ENCODE measurements at places on chromosomes 4 and X.

- DNase-seq: no peak
These were observed 55.2 kb downstream of the ELF4 start for GRCh38 chrX:130055103-130055502.

DNA sequence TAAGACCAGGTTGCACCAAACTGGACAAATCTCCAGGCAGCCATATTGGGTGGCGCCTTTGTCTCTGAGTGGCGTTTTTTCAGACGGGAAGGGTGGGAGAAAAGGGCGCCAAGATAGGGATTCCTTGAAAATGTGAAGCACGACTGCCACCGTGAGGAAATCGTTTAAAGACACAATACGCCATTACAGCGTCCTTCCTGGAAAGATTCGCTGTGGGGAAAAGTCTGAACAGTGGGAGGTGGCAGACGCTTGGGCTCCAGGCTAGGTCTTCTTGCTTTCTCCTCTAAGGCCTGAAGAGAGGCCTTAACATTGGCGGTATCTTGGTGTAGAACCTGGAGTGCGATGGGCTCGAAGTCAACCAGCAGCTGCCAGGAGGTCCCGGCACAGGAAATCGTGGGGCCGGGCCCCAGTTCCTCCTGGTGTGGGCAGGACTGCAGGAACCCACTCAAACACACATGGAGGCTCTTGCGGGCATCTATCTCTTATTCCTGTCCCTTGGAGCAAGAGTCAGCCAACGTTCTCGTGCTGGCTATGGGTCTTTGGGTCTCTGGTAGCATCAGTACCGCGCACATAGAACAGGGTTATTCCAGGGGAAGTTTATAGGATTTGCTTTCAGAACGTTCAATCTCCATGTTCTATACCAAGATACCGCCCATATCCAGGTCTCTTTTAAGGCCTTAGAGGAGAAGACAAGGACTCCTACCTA lies 208.8 kb downstream of the OR13H1 start:
- DNase-seq: no peak

GRCh38 chr4:164876700-164877324 lies at the start of gene APELA:
TSS of gene APELA (plus strand) at chr4:164877178. CDS start at chr4:164877332, 154 bp downstream.
- DNase-seq: no peak

DNA sequence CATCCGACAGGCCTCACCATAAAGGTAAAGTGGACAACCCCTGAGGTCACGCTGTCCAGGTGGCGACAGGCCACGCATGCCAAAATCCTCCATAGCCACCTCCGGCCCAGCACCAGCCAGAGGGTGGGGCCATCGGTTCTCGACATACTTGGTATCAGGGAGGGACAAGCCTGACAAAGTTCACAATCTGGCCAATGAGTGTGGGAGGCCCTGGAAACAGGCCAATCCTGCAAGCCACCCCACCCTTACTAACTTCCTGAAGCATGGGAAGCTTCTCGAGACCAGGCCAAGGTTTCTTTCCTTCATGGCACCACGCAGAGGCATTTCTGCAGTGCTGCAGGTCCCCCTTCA lies 73.8 kb downstream of the MTMR1 start:
- no peak for DNase-seq

DNA sequence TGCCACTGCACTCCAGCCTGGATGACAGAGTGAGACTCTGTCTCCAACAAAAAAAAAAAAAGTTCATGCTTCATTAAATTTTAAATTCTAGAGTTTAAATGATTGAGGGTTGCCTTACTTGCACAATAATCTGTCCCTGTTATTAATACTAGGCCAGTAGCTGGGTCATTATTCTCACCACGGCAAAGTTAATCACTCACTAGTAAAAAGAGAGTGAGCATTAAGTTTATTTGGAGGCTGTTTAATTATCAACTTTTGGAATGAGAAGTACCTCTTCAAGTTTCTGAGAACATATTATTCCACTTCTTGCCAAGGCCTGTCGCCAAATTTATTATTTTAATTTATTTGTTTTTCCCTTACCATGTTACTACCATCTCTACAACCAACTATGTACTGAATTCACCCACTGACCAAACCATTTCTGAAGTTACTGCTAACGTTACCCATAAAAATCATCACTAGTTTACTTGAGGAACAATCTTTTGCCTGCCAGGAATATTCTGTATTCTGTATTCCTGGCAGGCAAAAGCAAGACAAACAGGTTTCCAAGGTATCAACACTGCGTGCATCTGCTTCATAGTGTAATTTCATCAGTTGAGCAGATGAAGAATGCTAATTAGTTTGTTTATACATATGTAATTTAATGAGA lies 26.5 kb downstream of the GUCY1A1 start:
- no peak for DNase-seq

DNA sequence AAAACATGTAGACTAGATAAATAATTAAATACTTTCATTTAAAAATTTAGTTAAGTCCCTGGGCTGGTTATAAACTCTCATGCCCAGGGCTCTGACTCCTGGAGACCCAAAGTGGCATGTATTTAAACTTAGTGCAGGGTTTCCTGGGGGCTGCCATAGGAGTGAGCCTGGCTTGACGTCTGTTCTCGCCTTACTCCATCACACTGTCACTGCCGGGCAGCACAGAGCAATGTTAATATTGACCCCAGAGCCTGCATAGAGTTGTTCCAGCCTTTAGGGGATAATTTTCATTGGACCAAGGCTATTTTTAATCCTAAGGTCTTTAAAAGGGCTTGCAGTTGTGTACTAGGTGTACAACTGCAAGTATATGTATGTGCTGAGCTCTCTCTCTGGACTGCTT lies 31.2 kb downstream of the KIAA0232 start:
- no peak for DNase-seq

DNA sequence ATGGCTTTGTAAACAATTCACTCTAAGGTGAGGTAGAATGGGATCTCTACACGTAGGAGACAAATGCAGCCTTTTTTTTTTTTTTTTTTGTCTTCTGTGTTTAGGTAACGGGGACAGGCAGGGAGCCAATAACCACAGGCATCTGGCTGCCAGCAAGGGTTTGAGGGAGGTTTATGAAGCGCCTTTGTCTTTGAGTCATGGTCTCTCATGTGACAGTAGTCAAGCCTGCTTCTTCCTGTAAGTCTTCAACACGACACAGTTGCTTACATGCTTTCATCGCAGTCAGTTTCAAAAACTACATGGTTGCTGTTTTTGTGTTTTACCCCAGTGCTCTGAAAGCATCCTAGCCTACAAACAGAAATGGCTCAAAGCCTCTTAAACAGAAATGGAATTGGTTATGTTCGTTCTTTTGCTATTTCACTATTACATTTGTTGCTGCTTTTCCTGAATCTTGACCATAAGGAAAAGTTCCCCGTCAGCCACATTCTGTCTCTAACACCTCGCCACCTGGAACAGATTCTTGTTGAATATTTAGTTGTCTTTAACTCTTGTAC lies 127.8 kb upstream of the METTL14 start:
- DNase-seq: no peak

- no peak for DNase-seq
These were observed 1057.9 kb upstream of the DIAPH2 start for GRCh38 chrX:95626748-95627147.

GRCh38 chr4:24279911-24280375 lies 304.4 kb downstream of the DHX15 start:
- no peak for DNase-seq

GRCh38 chr4:76251441-76252270 lies at the start of gene FAM47E:
TSS of gene FAM47E (plus strand) at chr4:76251721. CDS start at chr4:76251747, 26 bp downstream.
- peak; percentile 27 for DNase-seq

DNA sequence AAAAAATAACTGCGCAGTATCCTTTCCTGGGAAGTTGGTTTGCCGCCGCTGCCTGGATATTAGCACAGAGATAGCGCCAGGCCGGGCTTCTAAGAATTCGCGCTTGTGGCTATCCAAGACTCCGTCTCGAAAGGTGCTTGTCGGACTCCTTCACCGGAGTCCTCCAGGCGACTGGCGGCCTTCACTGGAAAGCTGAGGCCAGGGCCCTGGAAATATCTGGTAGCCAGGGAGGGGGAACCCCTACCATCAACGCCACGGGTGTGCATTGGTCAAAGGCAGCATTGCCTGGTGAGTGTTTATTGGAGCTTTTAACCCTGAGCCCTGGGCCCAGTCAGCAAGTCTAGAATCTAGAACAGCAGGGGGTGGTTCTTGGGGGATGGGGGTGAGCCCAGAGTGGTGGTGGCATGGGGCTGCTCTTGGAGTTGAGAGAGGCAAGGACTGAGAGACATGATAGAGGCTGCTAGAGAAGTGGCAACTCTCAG lies 577 bp upstream of the PIM2 start:
- DNase-seq: peak; percentile 30

- no peak for DNase-seq
These were observed 287.4 kb downstream of the SMARCA1 start for GRCh38 chrX:129235903-129236302.

DNA sequence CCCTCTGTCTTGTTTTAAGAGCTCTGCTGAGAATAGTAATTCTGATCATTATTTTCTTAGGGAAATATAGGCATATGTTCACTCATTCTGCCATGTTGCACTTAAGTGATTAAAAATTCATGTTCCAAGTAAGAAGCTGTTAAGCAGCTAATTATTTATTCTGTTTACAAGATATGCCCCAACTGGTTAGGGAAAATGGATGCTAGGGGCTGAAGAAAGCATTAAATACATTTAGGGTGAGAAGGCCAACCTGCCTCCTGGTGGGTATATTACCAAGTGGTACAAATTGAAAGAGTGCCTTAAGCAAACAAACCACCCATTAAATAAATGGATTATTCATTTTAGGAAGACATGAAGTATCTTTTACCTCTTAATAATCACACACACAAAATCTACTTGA lies 392.6 kb upstream of the EPHA5 start:
- DNase-seq: no peak

- DNase-seq: no peak
These were observed 130.4 kb upstream of the FRMPD4 start for GRCh38 chrX:12007881-12008280.

DNA sequence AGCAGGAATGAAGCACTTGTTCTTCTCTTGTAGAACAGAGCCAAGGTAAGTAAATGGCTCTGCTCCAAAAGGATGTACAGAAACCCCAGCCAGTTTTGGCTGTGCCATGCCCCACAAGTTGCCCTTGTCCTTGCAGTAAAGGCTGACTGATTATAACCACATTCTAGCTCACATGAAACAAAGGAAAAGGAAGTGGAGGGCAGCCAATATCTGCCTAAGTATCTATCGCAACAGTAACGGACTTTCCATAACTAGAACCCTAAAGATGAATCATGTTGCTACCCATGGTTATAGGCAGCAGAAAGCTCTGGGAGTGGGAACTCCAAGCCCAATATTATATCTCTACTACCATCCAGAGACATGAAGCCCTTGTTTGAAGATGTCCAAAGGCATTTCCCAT lies 95.7 kb downstream of the COMMD8 start:
- DNase-seq: no peak

GRCh38 chr4:103405415-103405814 lies 207.3 kb upstream of the CENPE start:
- no peak for DNase-seq

- no peak for DNase-seq
These were observed 36.3 kb upstream of the REST start for GRCh38 chr4:56871371-56871866.

DNA sequence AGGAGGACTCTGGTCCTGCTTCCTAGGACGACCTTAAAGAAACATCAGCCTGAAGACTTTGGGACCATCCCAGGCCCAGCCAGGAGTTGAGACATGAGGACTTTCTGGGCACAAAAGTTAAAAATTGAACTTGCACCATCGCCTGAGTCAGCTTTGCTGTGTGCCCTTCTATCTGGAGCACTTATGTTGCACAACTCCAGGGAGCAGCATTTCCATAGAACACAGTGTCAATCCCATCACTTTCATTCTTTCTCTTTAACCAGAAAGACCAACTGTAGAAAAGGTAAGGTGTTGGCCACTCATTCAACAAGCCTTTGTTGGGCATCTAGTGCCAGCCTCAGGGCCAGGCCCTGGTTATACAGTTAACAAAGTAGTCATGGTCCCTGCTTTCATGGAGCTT lies 8.6 kb upstream of the CLDN24 start:
- DNase-seq: no peak

DNA sequence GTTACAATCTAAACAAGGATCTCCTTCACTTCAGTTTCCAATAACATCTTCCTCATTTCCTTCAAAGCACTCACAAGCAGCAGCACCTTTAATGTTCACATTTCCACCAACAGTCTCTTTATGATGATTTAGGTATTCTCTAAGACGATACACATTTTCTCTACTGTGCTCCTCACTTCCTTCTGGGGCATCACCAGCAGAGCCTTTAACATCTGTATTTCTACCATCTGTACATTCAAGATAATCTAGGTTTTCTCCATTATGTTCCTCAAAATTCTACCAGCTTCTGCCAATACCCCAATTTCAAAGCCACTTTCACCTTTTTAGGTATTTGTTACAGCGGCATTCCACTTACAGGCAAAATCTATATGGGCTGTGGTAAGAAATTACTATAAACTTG lies 80.6 kb downstream of the FBXW7 start:
- DNase-seq: no peak

DNA sequence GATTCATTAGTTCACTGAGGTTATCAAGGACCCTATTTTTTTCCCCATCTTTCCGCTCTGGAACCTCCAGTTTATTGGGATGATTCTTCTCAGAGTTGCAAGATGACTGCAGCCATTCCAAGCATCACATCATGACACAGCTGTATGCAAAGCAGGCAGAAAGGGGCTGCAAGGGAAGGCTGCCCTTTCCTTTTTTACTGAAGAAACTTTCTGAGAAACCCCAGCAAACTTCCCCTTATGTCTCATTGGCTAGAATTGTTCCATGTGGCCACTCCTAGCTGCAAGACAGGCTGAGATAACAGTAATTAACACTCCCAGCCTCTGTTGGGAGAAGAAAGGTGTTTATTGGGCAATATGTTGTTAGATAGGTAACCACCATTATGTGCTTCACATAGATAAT lies 102.6 kb downstream of the SATL1 start:
- DNase-seq: no peak

DNA sequence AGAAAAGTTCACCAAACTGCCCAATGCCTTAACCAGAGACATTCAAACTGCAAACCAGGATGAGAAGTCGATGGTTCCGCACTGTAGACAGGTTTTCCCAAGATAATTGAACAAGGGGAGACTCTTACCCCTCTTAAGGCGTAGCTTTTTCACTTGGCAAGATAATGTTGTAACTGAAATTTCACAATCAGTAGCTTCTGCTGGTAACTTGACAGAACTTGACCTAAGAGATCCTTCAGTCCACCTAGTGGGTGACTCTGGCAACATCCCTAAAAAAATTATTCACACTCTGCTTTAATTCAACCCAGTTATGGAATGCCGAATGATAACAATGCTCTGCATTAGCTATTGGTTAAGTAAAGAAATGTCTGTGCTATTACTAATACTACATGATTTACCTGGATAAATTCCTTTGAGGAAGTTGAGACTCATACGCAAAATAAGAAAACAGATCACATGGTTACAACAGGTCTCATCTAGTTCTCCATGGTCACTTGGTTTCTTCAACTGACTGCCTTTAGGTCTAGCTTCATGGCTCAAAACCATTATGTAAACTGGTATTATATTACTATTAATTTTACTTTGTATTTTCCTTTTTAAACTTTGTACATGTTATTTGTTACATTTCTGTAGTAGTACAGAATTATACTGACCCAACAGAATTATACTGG lies 9.1 kb downstream of the ELF2 start:
- DNase-seq: no peak

DNA sequence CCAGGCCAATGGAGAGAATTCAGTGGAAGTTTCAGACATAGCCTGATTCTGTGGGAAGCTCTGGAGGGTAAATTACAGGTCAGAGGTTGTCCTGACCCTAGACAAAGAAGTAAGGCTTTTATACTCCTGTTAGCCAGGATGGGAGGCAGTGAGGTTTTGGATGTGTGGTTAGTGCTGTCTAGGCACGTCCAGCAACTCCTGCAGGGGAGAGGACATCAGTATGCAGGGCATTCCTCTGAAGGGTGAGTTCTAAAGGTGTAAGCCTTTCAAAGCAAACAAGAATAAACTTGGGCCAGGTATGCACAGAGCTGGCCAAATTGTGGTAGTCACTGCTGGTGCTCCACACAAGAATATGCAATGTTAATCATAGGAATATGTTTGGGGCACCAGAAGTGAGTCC lies 562.5 kb downstream of the CCSER1 start:
- DNase-seq: no peak
